Vein endothelial cell (primary cell): ENCODE measurements at places on chromosomes 2 and 18. TPM values are rescaled to one million over a fixed set of nuclear protein-coding genes. Genes with fewer than 3 reads are reported as not detected.

HJURP gene
- 14.7 and 25.5 TPM in 2 replicates for total RNA-seq

CAPG gene
- 33.6 and 40.4 TPM in 2 replicates for total RNA-seq

NAT8 gene
- not detected in 2 replicates for total RNA-seq

MYOM1 gene
- total RNA-seq: under 0.01 and 0.10 TPM in 2 replicates

NRBP1 gene
- 138 and 167 TPM in 2 replicates for total RNA-seq

LYG1 gene
- total RNA-seq: 0.98 TPM in 1 of 2 replicates, not detected in the other

NYAP2 gene
- not detected in 2 replicates for total RNA-seq

GREB1 gene
- 0.19 and 0.33 TPM in 2 replicates for total RNA-seq

STON1 gene
- 4.8 and 6.2 TPM in 2 replicates for total RNA-seq

GPR35 gene
- total RNA-seq: 0.19 and 0.33 TPM in 2 replicates

PROKR1 gene
- under 0.01 TPM in 1 of 2 replicates, not detected in the other for total RNA-seq

CD8B2 gene
- total RNA-seq: not detected in 2 replicates

KIAA2012 gene
- not detected in 2 replicates for total RNA-seq
